Stimulated activated CD4-positive, alpha-beta T cell treated with anti-CD3 and anti-CD28 coated beads, Interleukin-2, amount 100 ng/mL, for 48 hours (primary cell): ENCODE measurements at places on chromosomes 3 and 15.

DNA sequence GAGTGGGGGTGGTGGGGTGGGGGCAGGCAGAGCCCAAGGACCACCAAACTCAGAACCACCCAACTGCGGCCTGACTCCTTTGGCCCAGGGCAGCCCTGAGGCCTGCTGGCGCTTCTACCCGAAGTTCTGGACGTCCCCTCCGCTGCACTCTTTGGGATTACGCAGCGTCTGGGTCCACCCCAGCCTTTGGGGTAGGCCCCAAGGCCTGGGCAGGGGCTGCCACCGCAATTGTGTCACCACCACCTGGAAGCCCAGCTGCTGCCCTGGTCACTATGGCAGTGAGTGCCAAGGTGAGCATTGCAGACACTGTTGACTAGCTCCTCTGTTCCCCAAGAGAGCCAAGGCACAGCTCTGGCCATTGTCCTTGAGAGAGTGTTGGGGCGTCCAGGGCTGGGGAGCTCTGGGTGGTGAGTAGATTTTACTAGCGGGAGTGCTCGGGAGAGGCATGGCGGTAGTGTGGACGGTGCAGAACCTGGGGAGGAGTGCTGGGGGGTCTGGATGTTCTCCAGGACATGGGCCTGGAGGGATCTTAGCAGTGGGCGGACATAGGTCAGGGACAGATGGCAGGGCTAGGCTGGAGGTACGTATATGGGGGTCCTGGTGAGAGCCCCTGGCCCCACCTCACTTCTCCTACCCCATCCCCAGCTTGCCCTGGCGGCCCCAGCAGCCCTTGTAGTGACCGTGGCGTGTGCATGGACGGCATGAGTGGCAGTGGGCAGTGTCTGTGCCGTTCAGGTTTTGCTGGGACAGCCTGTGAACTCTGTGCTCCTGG lies 12.8 kb downstream of the NT5DC2 start:
- DNase-seq, result no peak

DNA sequence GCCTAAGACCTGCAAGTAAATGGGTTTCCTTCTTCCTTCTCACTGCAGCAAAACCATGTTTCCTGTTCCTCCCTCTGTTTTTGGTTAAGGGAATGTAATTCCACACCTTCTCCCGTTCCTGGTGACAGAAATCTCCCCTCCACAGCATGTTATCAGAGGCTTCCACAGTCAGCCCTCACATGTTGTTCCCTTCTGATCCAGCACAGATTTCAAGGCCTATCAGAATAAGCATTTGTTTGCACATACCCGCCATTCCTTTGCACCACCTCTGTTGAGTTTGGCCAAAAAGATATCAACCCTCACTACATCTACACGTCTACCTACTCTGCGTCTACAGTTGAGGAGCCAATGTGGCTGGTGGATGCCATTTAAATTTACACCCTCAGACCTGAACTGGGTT lies 113.9 kb upstream of the GRM7 start:
- DNase-seq, result no peak

GRCh38 chr3:30300809-30301208 lies 305.6 kb upstream of the TGFBR2 start:
- DNase-seq, result no peak

GRCh38 chr3:43522727-43523362 lies 99.0 kb downstream of the ANO10 start:
- DNase-seq, result no peak

- DNase-seq, result no peak
Observed at GRCh38 chr3:155398046-155398445, 104.6 kb upstream of the STRIT1 start.

DNA sequence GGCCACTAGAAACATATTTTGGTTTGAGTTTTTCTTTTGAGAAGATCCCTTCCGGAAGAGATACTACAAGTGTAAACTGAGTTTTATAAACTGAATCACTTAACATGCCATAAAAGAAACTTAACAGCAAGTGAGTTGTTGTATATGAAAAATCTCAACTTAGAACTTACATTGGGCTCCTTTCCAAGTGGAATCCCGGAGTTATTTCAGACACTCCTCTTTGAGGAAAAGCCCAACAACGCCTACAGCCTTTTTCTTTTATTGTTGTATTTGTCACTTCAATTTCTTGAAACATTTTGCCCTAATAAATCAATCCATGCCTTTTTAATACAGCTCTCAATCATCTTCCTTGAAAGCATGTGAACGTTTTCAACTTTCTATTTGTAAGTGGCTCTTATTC lies 137.3 kb downstream of the FEZF2 start:
- DNase-seq, result no peak

GRCh38 chr3:197309528-197310361 lies 11.3 kb upstream of the DLG1 start:
- DNase-seq, result no peak

- no peak for DNase-seq
Observed at GRCh38 chr3:7285505-7285904, 424.6 kb downstream of the GRM7 start.

DNA sequence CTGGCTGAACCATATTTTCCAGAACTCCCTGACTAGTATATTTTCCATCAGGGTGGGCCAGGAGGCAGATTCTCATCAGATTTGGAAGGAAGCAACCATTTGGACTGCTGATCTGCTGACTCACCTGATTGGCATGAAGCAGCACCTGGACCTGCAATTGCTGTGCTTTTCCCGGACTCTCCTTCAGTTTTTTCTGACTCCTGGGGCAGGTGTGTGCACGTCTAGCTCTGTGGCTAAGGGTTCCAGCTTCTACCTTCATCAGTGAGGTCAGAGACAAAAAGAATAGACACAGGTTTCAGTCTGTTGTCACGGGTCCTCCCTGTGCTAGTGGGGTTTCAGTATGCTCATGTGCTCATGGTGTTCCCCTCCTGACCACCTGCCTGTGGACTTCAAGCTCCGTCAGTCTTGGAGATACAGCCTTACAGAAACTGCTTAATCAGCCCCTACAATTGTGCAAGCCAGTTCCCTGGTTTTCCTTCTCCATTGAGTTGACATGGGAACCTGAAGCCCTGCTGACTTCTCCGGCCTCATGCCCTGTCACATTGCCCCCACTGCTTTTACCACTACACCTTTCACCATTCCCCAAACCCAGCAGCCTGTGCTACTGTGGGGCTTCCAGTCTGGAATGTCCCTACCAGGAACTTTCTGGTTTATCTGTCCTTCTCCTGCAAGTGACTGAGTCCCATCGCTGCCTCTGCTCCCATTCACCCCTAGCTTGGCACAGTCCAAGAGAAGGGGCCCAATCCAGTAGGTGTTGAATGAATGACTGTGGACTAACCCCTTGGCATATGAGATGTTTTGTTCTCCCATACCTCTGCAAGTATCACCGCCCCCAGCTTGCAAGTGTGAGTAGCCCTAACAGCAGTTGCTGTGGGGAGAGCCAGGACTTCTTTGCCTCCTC lies 31.7 kb downstream of the HMCES start:
- DNase-seq, result no peak

- DNase-seq, result no peak
Observed at GRCh38 chr3:116135457-116136085, 309.7 kb downstream of the LSAMP start.

DNA sequence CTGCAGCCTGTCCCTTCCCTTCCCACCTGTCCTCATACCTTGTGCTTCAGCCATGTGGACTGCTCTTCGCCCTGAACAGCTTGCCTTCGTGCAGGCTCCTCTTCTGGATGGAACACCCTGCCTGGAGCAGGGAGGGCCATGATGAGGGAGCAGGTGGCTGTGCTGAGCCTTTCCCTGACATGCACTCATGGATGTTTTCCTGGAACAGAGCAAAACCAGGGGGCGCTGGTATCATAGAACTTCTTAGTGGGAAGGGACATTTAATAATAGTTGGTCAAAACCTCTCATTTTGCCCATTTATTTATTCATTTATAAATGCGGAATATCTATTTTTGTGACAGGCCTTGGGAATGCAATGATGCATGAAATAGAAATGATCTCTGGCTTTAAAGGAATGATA lies 149.3 kb downstream of the CACNA1D start:
- no peak for DNase-seq

DNA sequence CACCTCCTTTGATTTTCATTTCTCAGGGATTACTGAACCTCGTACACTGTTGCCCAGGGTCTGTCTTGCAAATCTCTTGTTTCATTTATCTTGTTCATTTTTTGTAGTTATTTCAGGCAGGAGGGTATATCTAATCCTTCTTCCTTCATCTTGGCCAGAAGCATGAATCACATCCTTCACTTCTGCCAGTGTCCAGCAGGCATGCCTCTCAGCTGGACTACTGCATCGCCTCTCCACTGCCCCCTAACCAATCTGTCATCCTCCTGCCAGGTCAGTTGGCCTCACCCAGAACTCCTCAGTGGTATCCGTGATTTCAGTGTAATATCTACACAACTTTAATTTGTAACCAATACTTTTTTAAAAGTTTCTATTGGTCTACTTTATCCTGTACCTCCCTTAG lies 297.9 kb downstream of the GABRG3 start:
- DNase-seq, result no peak

DNA sequence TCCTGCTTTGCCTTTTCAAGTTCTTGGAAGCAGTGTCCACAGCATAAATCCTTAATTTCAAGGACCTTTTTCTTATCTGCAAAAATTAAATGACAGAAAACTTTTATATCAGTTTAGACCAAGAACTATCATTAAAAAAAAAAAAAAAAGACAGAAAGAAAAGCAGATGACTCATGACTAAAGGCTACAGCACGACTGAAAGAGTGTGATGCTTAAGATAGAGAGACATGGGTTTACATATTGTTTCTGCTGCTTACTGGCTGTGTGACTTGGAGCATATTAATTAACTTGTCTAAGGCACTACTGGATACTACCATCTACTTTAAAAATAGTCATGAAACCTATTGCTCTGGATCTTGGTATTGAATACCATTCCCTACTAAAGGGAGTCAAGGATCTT lies 62.3 kb downstream of the CEP152 start:
- DNase-seq, result no peak

- no peak for DNase-seq
Observed at GRCh38 chr15:67784090-67784781, 41.1 kb upstream of the SKOR1 start.

- DNase-seq, result no peak
Observed at GRCh38 chr15:70794596-70795310, 31.4 kb upstream of the UACA start.

DNA sequence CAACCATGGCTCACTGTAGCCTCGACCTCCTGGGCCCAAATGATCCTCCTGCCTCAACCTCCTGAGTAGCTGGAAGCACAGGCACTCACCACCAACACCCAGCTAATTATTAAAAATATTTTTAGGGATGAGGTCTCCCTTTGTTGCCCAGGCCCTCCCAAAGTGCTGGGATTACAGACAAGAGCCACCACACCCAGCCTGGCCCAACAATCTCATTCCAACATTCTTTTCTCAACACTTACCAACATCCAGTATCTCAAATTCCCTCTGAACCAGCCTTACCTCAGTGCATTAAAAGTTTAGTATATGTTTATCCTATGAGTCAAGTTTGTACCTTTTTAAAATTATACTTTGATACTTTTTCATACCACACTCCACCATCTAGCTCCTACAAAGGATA lies 25.0 kb downstream of the ANXA2 start:
- no peak for DNase-seq

DNA sequence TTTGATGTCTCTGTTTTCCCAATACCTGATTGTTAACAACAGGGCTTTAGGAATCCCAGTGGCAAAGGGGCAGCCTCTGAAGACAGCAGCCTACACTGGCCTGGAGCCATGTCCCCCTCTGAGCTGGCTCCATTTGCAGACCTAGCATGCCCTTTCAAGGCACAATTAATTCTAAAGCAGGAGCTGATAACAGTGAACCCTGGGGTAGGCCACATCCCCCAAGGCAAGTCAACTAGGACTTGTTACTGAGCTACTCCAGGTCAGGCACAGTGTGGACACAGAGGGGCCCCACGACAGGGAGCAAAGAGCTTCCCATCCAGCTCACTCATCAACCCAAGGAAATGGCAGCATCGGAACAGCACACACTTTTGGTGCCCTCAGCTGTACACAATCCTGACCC lies 51.9 kb downstream of the SPSB4 start:
- no peak for DNase-seq

DNA sequence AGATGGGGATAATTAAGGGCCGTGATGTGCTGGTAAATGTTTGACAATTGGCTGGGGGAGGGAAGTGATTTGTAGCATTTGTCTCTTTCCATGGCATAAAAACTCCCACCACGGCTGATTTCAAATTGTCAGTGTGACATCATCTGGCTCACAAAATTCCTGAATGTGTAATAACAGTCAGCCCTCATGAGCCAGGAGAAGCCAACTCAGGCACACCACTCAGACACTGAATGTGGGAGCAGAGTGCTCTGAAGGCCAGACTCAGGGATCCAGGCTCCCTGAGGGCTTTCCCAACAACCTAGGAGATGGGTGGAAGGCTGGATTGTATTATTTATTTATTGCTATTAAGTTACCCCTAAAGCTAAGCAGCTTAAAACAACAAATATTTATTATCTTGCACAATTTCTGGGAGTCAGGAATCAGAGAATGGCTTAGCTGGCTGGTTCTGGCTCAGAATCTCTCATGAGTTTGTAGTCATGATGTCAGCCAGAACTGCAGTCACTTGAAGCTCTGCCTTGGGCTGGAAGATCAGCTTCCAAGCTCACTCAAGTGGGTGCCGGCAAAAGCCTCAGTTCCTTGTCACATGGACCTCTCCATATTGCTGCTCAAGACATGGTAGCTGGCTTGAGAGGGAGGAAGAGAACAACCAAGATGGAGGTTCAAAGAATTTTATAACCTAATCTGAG lies 6.5 kb upstream of the CPEB1 start:
- no peak for DNase-seq

DNA sequence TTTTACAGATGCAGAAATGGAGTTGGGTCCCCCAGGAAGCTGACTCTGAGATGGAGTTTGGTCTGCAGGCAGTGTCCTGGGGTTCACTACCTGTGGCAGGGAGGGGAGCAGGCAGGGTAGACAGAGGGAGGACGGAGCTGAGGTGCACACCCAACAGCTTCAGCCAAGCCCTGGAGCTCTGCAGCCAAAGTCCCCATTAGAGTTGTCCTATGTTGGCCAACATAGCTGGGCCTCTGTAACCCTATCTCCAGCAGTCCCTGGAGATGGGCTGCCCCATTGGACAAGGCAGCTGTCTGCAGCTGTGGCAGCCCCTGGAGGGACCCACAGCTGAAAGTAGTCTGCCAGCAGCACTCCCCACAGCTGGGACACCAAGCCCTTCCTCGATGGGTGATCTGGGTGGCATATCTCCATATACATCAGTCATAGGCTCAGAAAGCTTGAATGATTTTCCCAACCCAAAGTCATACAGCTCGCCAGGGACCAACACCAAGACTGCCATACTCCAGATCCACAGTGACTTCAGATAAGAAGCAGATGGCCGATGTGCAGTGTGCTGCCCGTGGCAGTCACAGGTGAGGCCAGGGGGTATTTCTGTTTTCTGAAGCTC lies 31.9 kb downstream of the STARD5 start:
- no peak for DNase-seq

DNA sequence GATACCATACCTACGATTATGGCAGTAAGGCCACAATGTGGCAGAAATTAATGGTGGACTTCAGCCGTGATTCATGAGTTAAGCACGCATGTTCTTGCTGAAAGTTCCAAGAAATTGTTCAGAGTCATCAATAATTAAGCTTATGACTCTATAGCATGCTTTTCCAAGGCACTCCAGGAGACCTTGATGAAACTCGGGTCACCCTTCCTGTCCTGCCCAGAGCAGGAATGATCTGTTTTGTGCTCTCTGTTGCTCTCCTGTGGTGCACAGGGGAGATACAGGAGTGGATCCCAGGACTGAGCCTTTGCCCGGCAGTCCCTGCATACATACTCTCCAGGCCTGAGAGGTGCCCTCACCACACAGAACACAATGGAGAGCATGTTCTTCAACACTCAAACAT lies 141.6 kb upstream of the SLC2A2 start:
- no peak for DNase-seq
